Stimulated activated CD4-positive, alpha-beta T cell treated with anti-CD3 and anti-CD28 coated beads, Interleukin-1b, Interleukin-23, amount 100 ng/mL, for 1 hour (primary cell): ENCODE measurements at places on chromosomes 7 and 10.

GRCh38 chr10:59865101-59865500, 41.3 kb downstream of the CCDC6 start:
- DNase-seq: no peak

GRCh38 chr7:67392596-67393438, 396.2 kb downstream of the TYW1 start:
- DNase-seq: no peak

DNA sequence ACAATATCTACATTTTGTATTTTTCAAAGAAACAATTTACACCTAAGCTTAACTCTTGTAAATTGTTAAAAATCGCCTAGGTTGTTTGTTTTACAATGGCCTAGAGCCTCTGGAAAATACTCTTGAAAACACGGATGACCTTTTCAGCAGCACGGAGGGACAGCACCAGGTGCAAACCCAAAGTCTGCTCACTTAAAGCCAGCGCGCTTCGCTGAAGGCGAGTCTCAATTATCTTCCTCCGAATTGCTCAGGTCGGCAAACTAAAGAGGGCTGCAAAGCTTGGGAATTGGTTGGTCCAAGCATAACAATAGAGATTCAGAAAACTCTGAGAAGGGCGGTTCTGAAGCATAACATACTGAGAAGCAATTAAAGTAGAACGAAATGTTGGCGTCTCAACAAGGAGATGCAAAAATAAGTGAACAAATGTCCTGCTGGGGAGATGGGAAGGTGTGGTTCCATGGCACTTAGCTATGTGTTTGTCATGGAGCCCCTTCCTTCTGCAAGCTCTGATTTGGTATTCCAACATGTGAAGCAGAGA, 139.9 kb upstream of the PITRM1 start:
- no peak for DNase-seq

GRCh38 chr10:108385963-108386362, 1221.5 kb upstream of the SORCS1 start:
- no peak for DNase-seq

GRCh38 chr7:146875237-146875785, 758.7 kb downstream of the CNTNAP2 start:
- no peak for DNase-seq

GRCh38 chr10:102653060-102653459, 8.8 kb downstream of the TRIM8 start:
- no peak for DNase-seq

DNA sequence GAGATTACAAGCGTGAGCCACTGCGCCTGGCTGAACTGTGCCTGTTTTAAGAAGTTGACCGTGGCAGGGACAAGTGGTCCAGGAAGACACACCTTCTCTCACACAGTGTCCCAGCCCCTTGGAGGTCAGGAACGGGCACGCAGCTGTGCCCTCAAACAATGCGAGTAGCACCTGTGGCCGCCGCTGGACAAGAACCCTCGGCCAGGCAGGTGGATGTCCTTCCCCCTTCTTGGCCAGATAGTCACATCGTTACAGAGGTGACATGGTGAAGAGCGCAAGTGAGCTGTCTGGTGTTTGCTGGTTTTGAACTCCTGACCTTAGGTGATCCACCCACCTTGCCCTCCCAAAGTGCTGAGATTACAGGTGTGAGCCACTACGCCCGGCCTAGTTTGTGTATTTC, 8.8 kb downstream of the ZFAND2A start:
- no peak for DNase-seq

DNA sequence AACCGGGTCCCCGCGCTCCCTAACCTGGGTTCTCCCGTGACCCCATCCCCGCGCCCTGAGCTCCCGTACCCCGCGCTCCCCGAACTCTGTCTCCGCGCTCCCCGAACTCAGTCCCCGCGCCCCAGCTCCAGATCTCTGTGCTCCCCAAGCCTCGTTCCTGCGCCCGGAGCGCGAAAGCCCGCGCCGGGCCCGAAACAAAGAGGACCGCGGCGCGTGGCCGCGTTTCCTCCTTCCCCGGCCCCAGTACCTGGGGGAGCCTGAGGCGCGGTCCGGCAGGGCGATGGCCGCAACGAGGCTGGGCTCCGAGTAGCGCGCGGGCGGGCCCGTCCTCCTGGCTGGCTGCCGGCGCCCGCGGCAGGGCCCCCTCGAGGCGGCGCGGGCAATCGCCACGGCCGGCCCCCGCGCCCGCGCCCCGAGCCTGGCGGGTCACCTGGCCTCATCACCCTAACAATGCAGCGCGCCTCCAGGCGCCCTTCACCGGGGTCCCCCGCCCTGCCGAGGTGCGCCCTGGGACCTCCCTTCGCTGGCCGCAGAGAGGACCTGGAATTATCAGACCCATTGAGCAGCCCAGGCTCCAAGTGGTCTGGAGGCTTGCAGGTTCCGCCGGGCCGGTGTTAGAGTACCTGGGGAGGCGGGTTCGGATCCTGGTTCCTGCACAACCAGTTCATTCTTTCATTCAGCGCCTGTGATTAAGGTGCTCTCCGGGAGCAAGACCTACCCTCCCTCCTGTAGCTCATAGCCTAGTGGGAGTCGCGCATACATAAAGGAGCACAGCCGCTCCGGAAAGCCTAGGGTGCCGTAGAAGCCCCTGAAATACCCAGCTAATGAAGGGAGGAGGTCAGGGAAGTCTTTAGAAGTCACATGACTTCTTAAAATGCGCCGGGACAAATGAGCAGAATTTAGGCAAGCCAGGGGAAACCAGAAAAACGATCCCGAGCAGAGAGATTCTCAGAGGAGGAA, at the start of gene TNS3:
Gene TNS3, minus strand, starts transcription at position 308 of the 960 bp plus-strand sequence. CDS start 142,475 bp downstream, outside the sequence.
- DNase-seq: no peak

DNA sequence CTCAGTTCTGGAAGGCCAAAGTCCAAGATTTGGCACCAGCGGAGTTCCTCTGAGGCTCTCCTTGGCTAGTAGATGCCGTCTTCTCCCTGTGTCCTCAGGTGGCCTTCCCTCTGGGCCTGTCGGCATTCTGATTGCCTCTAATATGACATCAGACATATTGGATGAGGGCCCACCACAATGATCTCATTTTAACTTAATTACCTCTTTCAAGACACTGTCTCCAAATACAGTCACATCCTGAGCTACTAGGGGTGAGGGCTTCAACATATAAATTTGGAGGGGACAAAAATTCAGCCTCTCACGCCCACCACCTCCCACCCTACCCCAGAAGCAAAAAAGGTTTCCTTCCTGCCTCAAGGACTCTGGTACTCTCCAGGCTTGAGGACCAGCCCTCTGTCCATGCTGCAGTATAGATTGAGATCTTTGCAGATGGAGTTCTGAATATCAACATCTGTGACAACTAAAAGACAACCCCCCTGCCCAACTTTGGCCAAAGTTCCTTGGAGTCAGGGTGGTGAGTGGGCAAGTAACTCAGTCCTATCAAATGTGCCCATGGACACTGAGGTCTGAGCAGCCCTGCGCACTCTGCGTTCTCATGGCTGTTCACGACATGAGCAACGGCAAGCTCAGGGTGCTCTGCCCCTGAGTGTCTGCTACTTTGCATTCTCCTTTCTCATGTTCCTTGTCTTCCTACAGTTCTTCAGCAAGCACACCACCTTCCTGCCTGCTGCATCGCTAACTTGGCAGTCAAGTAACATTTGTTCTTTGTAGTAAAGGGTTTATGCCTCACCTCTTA, 11.5 kb downstream of the TMEM176B start:
- no peak for DNase-seq

DNA sequence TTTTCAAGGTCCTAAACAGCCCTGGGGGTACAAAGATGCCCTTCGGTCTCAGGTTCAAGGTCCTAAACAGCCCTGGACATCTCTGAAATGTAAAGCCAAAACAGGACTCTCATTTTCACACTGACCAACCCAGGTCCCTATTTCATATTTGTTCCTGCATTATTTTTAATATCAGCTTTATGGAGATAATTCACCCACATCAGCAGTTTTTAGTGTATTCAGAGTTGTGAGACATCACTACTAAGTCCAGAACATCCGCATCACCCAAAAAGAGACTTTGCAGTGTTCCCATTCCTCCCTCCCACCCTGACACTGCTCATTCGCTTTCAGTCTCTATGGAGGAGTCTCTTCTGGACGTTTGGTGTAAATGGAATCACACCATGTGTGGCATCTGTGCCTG, 420.2 kb downstream of the PTPRN2 start:
- DNase-seq: no peak

DNA sequence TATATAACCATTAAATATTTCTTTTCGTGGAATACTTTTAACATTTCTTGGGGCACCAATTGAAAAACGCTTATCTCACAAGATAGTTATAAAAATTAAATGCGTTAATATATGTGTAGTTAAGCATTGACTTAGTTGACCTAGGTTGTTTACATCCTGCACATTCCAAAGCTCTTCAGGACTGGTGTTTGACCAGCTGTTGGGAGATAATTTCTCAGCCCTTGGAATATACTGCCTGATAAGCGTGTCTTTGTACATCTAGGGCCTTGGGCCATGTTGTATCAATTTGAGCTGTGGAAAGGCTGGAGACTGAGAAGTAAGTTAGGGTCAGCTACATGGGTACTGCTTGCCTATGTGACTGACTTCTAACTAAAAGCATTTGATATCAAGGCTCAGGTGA, 90.0 kb upstream of the AOAH start:
- no peak for DNase-seq

GRCh38 chr7:2802101-2802500, 42.0 kb downstream of the GNA12 start:
- no peak for DNase-seq
